ENCODE measurements at places on chromosomes 12 and 14.

DNA sequence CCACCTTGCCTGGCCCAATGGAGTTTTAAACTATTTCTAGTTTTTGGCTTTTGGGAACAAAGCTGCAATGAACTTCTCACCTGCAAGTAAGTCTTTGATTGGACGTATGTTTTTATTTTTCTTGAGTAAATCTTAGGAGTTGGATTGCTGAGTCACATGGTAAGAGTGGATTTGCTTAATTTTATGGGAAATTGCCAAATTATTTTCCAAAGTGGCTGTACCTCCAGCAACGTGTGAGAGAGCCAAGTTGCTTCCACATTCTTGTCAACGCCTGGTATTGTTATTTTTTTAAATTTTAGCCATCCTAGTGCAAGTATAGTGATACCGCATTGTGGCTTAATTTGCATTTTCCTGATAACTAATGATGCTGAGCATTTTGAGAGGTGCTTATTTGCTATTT is 136.6 kb downstream of the LMNTD1 start:
- no peak for DNase-seq

GRCh38 chr14:61179796-61180398 is 101.2 kb downstream of the TMEM30B start:
- DNase-seq, result no peak

DNA sequence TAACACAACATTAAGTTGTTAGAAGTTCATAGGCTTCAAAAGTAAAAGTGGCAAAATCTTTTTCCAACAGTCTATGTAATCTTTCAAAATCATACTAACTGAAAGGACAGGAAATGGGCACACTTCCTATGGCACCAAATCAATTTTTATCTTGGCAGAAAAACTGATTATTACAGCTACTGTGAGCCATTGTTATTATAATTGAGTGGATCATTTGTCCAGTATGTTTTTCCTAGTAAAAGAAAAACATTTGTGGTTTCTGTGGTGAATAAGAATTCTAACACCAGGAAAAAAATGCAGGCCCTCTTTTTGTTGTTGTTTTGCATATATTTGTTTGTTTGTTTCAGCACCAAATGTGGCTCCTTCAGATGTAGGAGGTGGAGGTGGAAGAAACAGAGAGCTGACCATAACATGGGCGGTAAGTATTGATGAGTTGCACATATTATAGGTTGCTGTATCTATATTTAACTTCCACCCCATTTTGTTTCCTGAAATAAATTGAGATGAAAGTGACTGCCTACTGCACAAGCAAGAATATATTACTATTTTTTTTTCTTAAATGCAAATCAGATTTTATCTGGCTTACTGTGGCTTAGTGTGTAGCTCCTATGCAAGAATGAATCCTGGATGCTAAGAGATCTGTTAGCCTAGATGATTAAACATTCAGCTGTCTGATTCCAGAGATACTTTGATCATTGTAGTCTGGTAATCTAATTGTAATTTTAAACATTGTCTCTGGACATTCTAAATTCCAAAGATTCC is 174.1 kb upstream of the PDZRN4 start:
- no peak for DNase-seq

DNA sequence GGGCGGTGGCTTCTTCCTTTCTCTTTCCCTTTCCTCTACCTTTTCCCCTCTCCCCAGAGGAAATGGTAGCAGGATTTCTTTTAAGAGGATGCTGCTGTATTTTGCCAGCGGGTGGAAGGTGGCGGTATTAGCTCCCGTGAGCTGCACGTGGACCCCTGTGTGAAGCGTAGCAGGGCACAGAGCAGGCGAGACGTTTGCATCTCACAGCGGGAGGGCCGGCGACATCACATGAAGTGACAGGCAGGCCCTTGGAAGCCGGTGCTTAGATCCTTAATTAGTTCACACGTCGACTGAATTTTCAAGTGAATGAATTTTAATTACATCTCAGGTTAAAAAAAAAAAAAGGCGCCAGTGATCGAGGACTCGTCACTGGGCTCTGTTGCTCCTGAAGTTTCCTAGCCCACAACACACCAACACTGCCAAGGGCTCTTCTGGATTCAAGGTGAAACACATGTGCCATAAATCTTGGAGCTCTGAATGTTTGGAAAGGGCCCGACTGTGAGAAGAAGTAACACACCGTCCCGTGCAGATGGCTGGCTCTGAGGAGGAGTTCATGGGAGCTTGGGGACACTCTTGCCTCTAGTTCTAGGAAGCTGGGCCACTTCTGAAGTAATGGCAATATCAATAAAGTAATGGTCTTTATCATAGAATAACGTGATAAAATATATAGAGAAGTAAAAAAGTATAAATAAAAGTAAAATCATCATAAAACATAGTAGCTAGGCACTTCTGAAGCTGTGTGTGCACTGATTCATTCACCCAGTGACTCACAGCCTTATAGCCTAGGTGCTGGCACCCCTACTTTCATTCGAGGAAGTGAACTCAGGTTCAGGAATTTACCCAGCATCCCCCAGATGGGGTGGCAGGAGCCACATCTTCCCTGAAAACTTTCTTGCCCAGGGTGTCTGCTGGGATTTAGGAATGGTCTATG is 75.3 kb downstream of the AACS start:
- DNase-seq, result no peak

GRCh38 chr12:96197503-96198272 is 3.5 kb downstream of the ELK3 start:
- DNase-seq, result no peak

DNA sequence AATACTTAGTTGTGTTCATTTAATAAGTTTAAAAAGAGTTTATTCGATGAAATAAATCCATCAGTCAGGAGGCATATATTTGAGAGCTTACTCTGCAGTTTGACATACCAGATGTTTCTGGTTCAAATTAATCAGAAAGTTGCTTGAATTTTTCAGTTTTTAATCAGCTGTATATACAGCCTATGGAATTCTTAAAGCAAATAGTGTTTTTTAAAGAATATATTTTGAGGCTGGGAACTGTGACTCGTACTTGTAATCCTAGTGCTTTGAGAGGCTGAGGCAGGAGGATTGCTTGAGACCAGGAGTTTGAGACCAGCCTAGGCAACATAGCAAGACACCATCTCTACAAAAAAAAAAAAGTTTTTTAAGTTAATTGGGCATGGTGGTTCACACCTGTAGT is 112.1 kb downstream of the MON2 start:
- DNase-seq, result no peak

DNA sequence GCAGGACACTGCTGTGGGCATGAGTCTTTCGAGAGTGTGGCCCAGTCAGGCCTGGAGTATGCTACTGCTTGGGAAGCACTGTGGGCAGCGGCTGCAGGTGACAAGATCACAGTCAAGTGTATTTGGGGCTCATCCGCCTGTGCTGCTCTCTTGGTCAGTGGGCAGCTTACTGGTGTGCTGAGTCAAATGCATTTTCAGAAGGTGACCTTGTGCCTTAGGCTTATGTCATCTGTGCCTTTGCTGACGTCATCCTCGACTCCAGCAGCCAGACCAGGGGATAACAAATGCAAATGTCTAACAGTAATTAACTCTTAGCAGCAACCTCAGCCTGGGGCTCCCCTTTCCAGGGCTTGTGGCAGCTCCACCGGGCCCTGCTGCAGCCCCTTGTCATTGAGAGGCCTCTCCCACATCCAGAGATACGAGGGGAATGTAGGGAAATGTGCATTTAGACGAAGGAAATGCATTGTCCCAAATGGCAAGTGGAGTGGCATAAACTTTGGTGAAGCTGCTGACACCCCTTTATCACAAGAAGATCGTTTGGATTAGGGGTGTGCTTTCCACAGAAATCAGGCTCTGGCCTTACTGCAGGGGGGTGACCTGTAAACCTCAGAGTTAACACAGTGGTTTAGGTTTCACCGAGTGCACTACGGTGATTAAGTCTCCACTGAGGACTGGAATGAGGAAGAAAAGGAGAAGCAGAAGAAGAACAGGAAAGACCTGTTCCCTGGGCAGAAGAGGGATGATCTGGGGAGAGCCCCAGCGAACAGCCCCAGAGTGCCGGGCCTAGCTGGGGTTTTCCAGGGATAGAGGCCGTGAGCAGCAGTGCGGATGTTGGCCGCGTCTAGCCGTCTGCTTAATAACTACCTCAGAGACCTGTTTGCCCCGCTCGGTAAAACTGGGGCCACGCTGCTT is 39.7 kb downstream of the PSMA6 start:
- DNase-seq, result no peak

DNA sequence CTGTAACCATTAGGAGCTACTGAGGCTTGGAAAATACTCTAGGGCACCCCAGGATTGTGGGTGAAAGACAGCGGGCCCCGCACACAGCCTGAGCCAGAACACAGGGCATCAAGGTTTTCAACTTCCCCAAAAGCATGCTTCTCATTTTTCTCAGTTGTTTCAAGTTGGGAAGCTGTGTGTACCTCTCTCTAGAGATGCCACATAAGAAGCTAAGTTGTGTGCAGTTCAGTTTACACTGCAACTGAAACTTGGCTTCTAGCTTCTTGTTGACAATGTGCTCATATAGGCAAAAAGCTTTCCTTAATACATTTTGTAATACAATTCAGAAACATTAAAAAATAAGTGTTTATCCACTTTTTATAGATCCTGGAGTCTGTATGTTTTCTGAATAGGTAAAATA is 88.1 kb upstream of the PTPRR start:
- no peak for DNase-seq

GRCh38 chr12:112380663-112381405 is 1.4 kb downstream of the HECTD4 start:
- DNase-seq, result no peak

- no peak for DNase-seq
Observed at GRCh38 chr12:78209846-78210505, 379.3 kb downstream of the NAV3 start.

DNA sequence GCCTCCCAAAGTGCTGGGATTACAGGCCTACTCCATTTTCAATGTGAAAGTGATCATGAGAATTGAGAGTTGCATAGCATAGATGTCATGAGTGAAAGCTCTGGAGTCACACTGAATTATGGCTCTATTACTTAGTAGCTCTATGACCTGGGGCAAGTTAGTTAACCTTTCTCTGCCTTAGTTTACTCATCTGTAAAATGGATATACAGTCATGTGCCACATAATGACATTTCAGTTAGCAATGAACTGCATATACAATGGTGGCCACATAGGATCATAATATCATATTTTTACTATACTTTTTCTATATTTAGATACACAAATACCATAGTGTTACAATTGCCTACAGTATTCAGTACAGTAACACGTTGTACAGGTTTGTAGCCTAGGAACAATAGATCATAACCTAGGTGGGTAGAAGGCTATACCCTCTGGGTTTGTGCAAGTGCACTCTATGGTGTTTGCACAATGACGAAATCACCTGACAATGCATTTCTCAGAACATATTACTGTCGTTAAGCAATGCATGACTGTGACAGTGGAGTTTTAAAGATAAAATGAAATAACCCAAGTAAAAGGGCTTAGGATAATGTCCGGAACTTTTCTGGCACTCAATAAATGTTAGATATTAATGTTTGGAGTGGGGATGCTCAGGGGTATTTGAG is 53.1 kb downstream of the ZFYVE26 start:
- no peak for DNase-seq

- DNase-seq, result no peak
Observed at GRCh38 chr14:24900269-24901100, 149.5 kb downstream of the STXBP6 start.

- DNase-seq, result no peak
Observed at GRCh38 chr14:77199590-77199989, 18.0 kb downstream of the TMEM63C start.

DNA sequence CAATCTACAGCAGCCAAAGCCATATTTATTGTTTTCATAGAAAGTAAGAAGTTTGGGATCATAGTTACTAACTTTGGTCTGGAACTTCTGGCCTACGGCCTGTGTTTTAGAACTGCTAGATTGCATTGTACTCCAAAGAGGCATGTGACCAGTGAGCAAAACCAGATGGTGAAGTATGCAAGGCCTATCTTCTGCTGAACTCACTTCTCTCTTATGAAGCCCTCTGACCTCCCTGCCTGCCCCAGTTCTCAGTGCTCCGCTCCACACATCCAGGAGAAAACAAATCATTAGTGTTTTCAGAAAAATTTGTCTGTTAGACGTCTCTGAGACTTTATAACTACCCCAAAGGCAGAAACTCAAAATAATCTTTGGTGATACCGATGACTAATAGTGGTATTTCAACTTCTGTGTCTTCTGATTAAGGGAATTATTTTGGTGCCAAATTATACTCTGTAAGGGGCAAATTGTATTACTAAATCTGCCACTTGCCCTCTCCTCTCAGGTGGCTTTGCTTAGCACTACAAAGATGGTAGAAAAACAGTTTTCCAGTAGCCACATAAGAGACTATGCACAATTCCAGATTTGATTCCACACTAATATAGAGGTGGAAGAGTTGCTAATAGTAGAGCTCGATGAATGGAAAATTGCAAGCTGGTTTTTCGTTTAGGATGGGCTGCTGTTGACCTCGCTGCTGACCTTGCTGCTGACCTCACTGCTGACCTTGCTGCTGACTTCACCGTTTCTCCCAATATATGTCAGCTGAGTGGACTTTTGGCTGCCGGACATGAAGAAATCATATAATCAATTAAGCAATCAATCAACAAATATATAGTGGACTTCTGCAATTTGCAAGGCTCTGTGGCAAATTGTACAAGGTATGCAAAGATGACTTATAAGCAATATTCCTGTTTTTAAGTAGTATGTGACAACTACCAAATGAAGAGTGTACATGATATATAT is 147.5 kb downstream of the KITLG start:
- no peak for DNase-seq

DNA sequence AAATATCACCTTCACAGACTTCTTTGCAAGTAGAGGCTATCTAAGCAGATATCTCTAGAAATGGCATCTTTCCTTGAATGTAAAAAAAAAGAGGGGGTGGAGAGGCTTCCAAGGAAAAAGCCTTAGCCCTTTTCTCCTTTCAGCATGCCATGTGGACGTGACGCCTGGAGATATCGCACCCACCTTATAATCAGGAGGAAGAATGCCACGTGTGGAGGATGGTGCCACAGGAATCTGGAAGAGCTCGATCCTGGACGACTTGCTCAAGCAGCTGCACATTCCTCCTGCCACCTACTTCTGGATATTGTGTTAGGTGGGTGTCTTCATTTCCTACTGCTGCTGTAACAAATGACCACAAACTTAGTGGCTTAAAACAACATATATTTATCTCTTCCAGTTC is 203.6 kb downstream of the NUAK1 start:
- no peak for DNase-seq

DNA sequence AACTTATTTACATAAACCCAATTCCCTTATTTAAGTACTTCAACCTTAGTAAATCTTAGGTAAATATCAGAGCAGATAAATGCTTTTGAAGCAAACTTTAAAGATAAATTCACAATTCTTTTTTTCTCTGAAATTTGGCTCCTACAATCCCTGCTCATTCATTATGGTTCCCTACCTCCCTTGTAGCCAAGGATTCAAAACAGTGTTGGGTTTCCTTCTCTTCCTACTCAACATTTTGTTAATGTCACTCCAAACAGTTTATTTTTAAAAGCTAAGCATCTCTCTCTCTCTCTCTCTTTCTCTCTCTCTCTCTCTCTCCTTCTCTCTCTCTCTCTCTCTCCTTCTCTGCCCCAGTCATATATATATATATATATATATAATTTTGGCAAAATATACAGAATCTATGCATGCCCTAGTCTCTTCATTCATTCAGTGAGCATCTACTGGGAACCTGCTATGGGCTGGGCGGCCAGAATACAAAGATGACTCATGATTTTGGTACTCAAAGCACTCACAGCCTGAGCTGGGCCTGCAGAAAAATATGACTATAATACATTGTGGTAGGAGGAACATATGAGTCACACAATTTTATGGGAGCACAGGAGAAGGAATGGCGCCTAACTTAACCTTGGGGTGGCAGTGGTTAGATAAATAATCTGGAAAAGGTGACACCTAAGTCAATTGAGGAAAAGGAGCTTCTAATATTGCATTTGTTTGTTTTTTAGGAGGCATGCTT is 123.7 kb upstream of the DHRS4 start:
- no peak for DNase-seq
